ENCODE measurements at places on chromosomes 13 and 19.

DNA sequence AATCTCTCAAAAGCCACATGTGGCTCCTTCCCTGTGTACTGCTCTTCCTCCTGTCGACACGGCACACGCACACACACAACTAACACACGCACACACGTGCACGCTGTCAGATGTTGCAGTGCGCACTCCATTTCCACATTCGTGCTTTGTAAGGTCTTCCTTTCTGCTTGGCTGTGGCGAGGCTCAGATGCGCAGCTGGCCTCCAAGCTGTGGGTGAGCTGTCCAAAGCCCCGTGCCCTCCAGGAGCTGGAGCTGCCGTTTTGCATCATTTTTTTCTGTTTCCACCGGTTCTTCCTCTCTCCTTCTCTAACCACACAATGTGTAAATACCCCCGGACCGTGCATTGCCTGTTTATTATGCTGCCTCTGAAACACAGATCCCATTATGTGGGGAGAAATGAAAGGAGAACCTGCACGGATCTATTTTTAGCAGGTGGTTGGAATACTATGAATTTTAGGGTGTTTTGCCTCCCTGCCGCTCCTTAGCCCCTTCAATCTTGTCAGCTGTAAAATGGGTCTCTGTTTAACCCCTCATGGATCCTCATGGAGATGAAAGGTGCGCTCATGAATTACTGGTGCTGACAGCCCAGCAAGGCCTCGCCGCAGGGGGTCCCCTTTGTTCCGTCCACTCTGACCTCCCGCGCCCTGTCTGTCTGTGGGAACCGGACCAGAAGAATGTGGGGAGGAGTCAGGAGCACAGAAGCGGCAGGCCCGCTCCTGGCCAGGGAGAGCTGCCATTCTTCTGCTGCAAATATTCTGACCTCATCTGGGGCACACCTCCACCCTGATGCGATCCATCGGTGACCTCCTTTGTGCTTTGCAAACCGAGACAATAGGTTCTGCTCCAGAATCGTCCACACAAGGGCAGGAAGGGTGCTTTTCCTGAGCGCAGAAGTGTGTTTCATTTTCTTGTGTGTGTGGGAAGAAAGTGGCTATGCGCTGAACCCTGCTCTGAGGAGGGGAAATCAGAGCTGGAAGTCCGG lies 137.7 kb downstream of the SOX1 start:
- no peak for DNase-seq

- no peak for DNase-seq
Measured at GRCh38 chr13:40275155-40275554, 391.3 kb downstream of the FOXO1 start.

GRCh38 chr13:28199089-28199488 lies 60.7 kb downstream of the PAN3 start:
- no peak for DNase-seq

DNA sequence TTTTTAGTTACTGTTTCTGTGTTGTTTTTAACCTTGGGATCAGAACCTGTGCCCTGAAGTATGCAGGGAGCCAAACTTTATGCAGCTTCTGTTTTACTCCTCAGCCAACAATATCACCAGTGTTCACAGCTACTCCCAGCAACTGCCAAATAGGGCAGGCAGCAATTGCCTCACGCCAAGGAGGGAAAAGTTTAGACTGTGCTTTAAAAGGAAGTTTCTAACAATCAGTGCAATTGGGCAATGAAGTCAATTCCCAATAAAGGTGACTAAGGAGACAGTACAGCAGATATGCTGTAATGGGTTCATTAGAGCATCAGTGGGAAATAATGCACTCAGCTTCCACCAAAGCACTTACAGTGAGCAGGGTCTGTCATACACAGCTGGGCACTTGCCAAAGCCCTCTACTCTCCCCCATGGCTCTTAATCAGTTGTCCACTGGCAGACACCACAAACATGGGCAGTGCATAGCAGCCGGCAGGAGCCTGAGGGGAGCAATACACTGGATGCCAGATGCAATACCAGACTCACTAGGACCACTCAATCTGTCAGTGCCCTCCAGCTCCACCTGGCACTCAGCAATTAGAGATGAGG lies 19.3 kb downstream of the ENOX1 start:
- DNase-seq = no peak

DNA sequence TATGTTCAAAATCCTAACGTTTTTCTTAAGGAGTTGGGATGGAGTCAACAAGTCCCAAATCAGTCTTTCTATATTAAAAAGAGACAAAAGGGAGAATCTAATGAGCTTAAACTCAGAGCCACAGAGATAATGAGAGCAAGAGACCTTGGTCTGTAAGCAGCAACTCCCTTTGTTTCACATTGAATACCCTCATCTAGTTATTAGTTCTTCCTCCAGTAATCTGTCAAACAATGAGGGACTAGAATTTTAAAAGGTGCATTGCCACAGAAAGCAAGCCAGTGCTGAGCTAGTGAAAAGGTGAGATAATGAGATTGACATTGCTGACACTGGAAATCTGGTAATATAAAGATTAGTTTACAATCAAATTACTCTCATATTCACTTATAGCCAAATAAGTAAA lies 718.6 kb downstream of the DACH1 start:
- no peak for DNase-seq

DNA sequence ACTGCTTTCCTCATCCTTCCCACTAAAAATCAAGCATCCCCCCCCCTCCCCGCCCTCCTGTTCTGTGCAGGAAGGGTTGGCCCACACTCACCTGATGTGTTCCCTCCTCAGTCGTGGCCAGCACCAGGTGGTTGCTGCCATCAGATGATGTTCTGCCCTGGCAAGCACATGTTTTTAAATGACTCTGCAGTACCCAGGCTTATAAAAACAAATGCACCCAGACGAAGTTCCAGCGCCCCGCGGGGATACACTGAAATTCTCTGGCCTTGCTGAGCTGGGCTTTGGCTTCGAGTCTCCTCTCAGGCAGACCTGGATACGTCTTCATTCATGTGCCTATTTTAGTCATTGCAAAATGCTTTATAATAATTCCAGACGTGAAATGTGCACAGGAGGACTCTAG lies 316.3 kb downstream of the DLEU7 start:
- no peak for DNase-seq

DNA sequence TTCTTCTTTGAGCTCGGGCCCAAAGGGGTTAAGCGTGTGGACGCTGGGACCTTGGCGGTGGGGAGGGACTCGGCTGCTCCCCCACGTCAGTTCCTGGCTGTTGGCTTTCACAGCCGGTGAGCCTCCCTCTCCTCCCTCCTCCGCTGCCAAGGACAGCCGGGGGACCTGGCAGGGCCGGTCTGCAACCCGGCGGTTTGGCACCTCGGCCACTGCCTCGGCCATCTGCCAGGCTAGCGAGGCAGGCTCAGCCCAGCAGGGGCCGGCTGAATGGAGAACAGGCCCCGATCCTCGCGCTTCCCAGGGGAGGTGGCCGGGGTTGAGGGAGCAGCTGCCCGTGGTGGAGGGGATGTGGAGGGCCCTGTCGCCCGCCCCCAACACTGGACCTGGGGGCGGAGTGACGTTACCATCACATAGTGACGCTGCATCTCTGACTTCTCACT lies 5.0 kb downstream of the TLE5 start:
- peak; percentile 51 for DNase-seq

DNA sequence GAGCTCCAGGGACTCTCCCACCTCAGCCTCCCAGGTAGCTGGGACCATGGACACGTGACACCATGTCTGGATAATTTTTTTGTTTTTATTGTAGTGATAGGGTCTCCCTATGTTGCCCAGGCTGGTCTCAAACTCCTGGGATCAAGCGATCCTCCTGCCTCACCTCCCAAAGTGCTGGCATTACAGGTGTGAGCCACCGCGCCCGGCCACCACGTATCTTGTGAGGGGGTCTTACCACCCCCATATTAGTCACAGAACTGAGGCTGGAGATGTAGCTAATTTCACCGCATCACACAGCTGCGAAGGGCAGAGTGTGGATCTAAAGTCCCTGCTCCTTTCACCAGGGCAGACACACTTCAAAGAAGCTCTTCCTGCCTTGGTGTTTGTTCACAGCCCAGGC lies 211.8 kb upstream of the SOX1 start:
- DNase-seq = no peak

DNA sequence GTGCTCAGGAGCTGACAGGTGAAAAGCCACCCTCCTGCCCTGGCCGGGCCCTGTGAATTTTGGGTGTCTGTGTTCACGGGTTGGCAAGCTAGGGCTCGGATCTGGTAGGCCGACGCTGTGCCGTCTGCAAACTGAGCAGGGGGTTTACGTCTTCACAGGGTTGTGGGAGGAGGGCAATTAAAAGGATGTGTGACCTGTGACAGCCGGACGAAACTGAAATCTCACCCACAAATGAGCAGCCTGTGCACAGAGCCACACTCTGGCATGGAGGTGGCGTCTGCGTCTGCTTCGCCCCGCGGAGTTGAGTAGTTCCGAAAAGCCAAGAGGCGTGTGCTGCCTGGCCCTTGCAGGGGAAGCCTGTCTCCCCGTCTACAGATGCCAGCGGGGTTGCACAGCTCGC lies 117.3 kb downstream of the KDM4B start:
- no peak for DNase-seq

- DNase-seq = no peak
Measured at GRCh38 chr13:105735281-105735680, 800.2 kb downstream of the EFNB2 start.

DNA sequence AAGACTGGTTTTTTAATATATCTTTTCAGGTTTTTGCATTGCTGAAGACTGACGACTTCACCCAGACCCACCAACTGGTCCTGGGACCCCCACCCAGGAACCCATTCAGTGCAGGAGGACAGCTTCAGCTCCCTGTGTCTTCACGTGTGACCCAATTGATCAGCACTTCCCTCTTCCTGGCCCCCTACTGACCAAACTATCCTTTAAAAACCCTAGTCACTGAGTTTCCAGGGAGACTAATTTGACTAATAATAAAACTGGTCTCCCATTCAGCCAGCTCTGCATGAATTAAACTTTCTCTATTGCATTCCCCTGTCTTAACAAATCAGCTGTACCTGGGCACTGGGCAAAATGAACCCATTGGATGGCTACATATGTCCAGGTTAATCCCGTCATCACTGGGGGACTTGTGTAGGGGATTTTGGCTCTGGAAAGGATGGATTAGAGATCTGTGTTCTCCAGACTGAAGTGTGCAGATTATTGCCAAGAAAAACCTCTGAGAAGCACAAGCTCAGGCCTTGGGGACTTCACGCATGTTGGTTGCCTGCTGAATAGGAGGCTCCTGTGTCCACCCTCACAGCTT lies 16.3 kb upstream of the PARP4 start:
- no peak for DNase-seq

GRCh38 chr13:46169758-46170157 lies 12.2 kb downstream of the LCP1 start:
- DNase-seq = no peak

DNA sequence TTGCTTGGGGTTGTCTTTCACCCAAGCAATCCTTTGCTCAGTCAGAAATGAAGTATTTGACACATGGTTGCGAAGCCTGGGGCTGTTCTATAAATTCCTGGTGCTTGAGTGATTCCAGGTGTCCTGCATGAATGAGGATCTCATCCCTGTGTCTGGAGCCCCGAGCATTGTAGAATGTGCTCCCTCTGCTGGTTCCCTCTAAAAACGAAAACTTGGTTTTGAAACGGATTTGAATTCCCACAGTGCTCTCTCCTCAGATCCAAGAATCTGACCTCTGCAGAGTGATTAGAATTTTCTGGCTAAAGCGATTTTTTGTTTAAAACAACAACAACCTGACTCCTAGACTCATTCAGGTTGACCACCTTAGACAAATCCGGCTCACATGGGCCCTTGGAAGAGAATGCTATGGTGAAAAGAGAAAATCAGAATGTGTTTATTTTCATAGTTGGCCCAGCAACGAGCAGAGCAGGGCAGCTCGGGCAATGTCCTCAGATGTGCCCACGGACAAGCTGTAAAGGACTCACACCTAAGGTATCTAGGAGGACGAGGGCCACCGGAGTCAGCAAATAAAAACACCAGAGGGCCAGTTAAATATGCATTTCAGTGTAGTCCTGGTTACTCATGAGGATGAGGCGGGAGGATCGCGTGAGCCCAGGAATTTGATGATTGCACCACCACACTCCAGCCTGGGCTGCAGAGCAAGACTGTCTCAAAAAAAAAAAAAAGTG lies 8.7 kb upstream of the ATP12A start:
- peak; percentile 60 for DNase-seq

- DNase-seq = no peak
Measured at GRCh38 chr19:2703691-2704216, 1.3 kb upstream of the GNG7 start.

DNA sequence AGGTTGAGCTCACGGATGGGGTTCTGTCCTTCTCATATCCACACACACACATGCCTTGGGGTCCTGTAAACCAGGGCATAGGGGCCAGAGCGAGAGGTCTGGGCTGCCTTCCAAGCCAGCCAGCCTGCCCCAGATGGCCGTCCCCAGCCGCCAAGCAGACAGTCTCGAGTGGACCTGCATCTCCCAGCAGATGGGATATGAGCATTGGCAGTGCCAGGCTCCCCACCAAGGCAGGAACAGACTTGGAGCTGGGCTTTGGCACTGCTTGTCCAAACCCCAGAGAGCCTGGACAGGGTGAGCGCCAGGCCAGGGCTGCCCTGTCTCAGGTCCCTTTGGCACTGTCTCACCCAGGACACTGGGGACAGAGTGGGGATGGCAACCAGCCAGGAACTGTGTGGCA lies 130.4 kb downstream of the DPF1 start:
- DNase-seq = no peak

GRCh38 chr19:50975766-50976165 lies 6.4 kb upstream of the KLK6 start:
- DNase-seq = peak; percentile 63

DNA sequence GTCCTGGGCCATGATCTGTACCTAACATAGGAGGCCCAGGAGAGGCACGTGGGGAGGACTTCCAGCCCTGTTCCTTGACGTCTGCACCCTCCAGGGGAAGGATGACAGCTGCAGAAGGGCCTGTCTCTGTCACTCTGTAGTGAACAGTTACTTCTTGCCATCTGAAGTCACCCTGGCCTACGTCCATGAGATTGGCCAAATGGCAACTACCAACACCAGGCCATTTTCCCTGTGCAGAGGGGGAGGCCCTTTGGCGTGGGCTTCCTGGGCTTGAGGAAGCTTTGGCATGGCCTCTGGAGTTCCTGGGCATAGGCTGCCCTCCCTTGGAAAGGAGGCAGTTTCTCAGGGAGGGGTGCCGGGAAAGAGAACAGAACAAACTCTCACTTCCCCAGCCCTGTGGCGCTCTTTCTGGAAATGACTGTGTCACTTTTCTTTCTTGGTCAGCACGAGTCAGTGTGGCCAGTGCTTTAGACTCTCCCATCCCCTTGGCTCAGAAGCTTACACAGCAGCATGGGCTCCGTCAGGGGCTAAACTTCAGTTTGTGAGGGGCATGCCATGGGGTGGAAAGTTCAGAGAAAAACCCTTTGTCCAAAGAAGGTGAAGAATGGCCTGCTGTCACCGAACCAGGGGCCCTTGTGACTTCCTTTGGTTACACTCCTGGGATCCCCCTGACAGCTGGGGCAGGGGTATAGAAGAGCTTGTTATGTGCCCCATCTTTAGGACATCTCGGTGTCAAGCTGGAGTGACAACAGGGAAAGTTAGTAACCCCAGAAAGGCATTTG lies 5.3 kb downstream of the CARM1 start:
- DNase-seq = no peak

DNA sequence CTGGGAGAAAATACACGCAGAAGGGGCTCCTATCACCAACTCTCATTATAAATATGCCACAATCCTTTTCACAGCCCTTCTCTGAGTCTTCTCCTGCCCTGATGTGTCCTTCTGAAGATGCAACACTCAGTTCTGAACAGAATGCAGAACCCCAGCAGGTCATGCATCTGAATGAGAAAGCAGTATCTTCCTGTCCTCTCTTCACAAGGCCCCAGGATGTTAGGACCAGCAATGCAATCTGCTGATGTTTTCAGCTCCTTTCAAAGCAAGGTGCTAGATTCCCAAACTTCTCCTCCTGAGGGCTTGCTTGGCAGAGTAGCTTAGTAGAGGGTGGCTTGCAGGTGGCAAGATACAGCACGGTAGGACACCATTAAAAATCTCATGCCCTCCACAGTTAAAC lies 22.3 kb upstream of the DOCK9 start:
- no peak for DNase-seq

Data from Daoy (cell line).